ENCODE measurements at places on chromosomes 16 and 17.
A peak's percentile ranks its signal among the peaks of the same experiment; 100 is the strongest.

GRCh38 chr17:31695456-31696090, 163.5 kb downstream of the COPRS start:
- DNase-seq = no peak

DNA sequence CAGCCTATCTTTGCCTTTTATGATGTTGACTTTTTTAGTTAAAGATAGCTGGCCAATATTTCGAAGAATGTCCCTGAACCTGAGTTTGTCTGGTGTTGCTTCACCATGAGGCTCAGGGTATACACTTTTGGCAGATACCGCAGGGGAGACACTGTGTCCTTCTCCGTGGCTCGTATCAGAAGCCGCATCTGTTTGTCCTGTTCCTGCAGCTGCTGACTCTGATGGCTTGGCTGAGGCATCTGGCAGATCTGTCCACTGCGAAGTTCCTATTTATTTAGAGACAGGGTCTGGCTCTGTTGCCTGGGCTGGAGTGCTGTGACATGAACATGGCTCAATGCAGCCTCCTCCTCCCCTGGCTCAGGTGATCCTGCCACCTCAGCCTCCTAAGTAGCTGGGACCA, 93.5 kb downstream of the CRISPLD2 start:
- peak; percentile 77 for DNase-seq

GRCh38 chr17:46108120-46108519, 85.1 kb downstream of the KANSL1 start:
- DNase-seq = no peak

GRCh38 chr17:44241106-44241624, 21.7 kb upstream of the UBTF start:
- no peak for DNase-seq

DNA sequence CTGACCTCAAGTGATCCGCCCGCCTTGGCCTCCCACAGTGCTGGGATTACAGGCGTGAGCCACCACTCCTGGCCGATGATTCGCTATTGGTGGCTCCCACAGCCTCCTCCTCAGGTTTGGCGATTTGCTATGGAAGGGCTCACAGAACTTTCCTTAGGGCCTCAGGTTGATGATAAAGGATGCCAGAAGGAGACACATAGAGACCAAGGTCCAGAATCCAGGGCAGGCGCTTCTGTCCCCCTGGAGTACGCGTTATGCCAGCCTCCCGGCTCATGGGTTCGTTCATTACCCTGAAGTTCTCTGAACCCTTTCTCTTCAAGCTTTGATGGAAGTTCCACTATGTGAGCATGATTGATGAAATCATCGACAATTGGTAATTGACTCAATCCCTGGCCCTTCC, 19.9 kb downstream of the LGALS3BP start:
- no peak for DNase-seq

DNA sequence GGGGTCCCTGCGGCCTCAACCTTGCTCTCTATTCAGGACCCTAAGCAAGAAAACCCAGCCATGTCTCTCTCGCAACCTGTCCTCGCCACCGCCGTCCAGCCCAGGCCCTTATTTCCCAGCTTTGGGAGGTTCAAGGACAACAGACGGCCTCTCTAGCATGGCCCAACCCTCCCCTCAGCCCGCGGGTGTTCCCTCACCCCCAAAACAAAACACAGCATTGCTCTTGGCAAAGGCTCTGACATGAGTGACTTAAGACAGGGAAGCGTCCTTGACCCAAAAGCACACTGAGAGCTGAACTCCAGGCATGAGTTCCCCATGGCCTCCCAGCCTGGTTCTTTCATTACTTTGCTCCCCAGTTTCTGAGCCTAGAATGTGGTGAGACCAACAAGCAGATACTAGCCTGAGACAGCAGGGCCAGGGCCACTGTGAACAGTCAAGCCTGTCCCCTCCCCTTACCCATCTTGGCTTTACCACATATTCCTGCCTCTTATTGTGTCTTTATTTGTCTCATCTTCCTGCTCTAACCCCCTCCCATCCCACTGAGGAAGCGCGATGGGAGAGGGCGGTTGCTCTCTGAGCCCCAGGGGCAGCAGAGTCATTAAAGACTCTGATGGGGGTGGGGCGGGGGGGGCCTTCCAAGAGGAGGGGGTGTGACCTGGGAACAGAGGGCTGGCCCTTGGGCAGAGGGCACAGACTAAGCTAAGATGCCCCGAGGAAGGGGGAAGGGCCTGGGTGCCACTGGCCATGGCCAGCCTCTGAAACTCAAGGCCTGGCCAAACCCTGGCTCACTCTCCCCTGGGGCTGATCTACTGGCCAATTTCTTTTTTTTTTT, 11.8 kb downstream of the SREBF1 start:
- DNase-seq = no peak

GRCh38 chr16:87874639-87875427, 5.5 kb upstream of the SLC7A5 start:
- no peak for DNase-seq

- no peak for DNase-seq
These were observed 83.3 kb downstream of the TBC1D16 start for GRCh38 chr17:79952265-79952877.

- DNase-seq = no peak
These were observed 114.0 kb downstream of the PRKCA start for GRCh38 chr17:66416207-66416940.

DNA sequence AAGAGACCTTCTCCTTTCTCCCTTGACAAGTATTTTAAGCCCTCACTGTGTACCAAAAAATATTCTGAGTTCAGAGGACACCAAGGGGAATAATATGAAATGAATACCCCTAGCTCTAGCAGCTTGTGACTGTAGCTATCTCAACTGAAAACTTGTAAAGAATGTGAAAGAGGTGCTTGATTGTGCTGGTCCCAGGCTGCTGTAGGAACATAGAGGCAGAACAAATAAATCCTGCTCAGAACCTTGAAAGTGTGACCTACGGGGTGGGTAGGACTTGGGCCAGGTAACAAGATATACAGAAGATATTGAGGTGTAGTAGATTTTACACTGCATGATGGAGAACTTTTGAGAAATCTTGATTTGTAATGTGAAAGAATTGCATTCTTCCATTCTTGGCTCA, 606.8 kb downstream of the TOX3 start:
- no peak for DNase-seq

DNA sequence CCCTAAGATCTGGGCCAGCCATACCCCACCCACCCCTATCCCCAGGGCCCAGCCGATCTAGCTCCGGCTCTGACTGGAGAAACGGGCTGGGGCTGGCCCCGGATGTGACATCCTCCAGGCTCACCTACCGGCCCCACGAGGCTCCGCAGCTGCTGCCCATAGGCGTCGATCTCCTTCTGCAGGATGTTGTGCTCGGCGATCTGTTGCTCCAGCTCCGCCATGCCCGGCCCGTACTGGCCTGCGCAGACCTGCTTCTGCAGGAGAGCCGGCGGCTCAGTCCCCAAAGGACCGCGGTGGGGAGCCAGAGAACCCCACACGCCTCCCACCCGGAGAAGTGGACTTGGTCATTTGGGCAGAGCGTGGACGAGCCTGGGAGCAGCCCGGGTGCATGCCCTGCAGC, 4.8 kb downstream of the EVPL start:
- no peak for DNase-seq

DNA sequence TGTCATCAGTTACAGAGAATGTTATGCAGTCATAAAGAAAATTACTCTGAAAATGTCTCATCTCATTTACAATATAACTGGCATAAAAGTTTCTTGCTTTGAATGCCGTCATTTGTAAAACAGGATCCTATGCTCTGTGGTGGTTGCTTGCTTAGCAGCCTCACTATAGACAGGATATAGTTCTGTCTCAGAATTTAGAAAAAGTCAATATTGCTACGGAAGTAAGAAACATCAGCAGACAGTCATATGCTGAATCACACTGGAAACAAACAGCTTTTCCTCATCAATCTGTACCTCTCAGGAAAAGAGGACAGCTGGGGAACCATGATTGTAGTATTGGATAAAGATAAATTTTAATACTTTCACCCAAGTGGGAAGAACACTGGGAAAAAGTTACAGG, 105.5 kb downstream of the MYO1D start:
- DNase-seq = no peak
